ENCODE measurements at places on chromosomes 1 and 21. TPM values are rescaled to one million over a fixed set of nuclear protein-coding genes. Genes with fewer than 3 reads are reported as not detected.

DNA sequence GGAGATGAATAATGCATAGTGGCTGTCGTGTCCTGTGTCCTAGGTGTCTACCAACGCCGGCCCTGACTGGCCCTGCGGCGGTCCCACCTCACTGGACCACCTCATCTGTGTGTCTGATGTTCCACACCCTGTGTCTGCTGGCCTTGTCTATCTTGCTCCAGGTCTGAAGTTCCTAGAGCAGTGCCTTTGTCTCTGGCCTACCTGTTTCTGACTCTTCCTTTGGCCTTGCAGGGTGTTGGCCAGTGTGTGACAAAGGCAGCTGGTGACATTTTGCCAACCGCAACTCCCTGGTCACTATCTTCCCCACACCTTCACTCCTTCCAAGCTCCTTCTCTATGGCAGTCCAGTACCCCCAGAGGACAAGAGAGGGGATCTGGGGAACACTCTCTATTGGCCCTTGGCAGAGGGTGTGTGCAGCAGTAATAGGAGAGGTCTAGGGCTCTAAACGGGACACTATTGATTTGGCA is 1.4 kb upstream of the AHDC1 start:
- DNase-seq: no peak

The LCE3E gene
- not detected for total RNA-seq

The NMNAT2 gene
- total RNA-seq: not detected

DNA sequence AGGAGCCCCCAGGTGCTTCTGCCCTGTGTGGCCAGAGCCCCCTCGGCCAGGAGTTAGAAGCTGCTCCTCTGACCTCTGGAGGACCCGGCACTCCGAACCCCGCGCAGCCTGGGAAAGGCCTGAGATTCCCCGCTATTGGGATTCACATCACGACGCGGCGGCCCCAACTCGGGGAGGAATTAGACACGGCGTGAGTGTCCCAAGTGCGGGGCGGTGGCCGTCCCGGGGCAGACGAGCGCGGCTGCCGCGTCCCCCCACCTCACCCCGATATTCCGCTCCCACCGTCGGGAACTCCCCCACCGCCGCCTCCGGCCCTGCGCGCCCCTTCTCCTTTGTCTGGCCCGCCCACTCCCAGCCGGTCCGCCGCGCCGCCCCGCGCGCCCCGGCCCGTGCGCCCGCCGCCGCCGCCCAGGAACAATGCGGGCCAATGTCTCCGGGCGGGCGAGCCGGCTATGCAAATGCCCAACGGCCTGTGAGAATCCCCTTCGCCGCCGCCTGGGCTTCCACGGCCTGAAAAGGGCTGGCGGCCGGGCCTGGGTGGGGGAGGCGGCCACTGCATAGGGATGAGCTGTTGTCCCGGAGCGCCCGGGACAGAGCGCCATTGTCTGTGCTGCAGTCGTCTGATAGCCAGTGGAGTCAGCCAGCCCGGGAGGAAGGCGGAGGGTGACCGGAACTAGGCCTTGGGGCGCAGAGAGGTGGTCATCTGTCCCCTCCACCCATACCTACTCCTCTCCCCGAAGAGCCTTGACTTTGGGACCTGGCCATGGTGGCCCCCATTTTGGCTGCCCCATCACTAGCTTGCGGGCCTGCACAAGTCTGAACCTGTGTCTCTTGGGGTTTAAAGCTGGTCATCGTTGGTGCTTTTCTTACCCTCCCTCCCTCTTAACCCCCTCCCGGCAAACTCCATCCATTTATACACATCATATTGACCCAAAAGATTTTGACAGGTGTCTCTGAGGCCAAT is 19.4 kb downstream of the RHBG start:
- DNase-seq: no peak

The MROH7 gene
- 0.16 TPM for total RNA-seq

- no peak for DNase-seq
Measured at GRCh38 chr1:148293651-148294050, 141.6 kb upstream of the NBPF11 start.

DNA sequence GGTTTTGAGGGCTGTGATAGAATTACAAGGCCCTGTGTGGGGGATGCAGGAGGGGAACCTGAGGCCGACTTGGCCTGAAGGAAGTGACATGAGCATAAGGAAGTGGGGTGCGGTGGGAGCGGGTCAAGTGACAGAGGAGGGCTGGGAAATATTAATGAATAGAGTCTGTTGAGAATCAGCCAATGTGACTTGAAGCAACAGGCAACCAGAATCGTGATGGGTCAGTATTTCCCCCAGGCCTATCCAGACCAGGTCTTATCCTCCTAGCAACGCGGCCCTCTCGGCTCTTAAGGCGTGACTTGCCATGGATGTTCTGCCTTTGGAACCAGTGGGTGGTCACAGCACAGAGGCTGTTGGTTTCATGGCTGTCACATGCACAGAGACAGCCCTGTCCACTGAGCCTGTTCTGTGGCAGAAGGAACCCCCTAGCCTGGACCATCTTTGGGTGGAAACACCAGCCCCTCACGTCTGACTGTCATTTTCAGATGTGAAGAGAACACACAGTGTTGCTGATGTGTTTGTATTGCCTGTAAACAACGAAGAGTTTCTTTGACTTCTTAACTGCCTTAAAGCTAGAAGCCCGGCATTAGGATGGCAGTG is 468.8 kb downstream of the CAMTA1 start:
- DNase-seq: no peak

The CRTC2 gene
- total RNA-seq: 71.6 TPM

DNA sequence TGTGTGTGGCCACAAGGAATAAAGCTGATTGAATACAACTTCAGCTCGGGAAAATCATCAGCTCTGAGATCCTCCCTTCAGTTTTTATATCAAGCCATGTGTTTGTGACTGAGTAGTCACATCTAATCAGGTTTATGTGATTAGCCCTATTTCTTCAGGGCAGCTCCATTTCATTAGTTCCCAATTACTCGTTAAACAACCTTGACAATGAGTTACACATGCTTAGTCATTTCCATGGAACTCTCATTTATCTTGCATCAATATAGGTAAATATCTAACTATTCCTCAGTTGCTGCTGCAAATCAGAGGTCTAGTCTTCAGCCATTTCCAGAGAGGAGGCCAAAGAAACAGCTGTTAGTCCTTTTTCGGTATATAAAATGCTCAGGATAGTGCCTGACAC is 16.3 kb downstream of the CRB1 start:
- DNase-seq: no peak

The ROR1 gene
- total RNA-seq: 0.09 TPM

DNA sequence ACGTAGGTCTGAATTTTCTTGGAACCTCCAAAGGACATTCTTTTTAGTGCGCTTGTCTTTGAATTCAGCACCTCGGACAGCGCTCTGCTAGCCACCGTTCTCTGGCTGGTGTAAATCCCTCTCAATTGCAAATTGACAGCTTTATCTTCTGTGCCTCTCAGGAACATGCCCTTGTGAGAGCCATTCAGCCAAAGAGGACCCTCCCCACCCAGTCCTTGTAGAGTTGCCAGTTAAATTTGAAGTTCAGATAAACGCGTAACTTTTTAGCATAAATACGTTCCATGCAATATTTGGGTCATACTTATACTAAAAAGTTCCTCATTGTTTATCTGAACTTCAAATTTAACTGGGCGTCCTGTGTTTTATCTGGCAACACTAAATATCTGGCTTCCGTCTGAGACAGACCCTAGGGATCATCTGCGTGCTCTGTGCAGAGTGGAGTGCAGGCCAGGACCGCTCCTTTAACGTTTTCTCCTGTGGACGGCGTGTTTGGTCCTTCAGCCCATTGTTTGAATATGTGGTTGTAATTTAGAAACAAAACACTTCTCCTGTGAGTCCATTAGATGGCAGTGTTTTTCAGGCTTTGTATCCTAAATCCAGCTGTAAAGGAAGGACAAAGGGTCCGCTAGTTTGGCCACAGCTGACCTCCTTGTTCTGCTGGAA is 7.0 kb downstream of the KCNAB2 start:
- DNase-seq: peak; percentile 21

DNA sequence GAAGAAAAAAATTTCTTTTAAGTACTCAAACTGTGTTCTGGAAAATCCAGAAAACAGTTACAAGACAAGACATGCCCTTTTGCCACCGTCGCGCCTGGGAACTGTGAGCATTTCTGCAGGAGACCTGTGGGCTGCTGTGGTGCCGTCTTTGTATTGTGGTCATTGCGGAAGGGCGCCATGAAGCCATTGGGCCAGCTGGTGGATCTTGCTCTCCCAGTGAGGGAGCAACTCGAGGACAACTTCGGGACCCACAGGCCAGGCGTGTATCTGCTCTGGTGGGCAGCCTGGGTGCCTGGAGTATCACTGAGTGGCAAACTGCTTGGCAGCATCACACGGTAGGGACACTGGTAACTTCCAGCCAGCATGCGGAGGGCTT is 3.8 kb upstream of the THEMIS2 start:
- DNase-seq: no peak

- DNase-seq: no peak
Measured at GRCh38 chr1:30719406-30720270, 3.7 kb downstream of the MATN1 start.

- peak; percentile 37 for DNase-seq
Measured at GRCh38 chr1:173870252-173871075, 2.3 kb downstream of the ZBTB37 start.

DNA sequence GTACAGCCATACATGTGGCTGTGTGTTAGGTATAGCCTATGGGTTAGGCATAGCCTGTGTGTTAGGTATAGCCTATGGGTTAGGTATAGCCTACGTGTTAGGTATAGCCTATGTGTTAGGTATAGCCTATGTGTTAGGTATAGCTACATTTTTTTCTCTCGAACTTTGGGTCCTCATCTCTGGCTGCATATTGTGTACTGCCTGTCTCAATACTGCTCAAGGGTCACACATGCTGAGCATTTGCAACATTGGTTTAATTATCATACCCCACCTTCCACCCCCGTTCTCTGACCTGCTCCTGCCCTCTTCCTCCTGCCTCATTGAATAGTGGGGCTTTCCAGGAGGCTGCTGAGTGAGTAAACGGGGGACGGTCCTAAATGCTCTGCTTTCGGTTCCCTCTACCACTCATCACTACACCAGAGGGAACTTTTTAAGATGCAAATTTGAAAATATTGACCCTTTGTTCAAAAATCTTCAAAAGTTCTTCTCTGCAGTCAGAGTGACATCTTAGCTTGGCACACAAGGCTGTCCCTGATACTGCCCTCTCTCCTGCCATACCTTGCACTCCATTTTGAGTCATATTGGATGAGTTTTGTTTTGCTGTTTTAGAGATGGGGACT is 17.8 kb downstream of the OR2B11 start:
- no peak for DNase-seq

The RPE65 gene
- not detected for total RNA-seq

GRCh38 chr1:236173174-236173767 is 30.9 kb downstream of the GPR137B start:
- no peak for DNase-seq

DNA sequence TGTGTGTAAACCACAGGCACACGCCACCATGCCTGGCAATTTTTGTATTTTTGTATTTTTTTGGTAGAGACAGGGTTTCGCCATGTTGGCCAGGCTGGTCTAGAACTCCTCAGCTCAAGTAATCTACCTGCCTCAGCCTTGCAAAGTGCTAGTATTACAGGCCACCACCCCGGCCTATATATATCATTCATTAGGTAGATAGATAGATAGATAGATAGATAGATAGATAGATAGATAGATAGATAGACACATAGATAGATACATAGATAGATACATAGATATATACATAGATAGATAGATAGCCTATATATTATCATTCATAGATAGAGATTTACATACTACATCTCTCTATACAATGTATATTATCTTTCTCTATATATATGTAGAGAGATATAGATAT is 46.0 kb downstream of the VANGL1 start:
- DNase-seq: no peak

The STXBP3 gene
- total RNA-seq: 51.7 TPM

DNA sequence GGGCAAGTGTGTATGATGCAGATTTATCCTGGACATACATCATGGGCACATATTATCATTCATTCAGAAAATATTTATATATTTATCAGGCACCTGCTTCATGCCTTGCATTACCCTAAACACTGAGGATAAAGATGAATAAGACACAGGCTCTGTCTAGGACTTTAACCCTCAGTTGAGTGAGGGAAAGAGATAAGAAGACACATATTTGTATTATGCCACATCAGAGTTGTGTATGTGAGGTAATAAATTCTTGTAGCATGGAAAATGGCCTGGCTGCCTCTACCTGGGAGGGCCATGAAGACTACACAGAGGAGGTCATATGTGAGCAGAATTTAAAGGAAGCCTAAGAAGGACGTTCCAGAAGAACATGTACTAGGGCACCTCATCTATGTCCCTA is 275.8 kb upstream of the ST6GALNAC5 start:
- DNase-seq: no peak

DNA sequence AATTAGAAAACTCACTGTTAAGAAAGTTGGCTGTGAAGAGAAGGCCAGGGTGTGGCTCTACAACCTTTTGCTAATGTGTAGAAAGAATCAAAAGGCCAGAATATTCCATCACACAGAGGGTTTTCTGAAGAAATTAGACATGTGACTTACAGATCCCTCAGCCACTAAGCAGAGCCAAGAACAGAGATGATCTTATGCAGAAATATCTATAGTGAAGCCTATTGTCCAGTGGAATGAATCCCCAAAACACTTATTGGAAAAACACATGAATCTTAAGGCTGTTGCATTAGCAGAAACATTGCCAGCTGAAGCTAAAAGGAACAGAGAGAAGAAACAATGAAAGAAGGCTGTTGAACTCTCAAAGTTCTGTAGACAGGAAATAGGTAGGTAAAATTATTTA is 979.2 kb downstream of the MRPL39 start:
- DNase-seq: no peak

DNA sequence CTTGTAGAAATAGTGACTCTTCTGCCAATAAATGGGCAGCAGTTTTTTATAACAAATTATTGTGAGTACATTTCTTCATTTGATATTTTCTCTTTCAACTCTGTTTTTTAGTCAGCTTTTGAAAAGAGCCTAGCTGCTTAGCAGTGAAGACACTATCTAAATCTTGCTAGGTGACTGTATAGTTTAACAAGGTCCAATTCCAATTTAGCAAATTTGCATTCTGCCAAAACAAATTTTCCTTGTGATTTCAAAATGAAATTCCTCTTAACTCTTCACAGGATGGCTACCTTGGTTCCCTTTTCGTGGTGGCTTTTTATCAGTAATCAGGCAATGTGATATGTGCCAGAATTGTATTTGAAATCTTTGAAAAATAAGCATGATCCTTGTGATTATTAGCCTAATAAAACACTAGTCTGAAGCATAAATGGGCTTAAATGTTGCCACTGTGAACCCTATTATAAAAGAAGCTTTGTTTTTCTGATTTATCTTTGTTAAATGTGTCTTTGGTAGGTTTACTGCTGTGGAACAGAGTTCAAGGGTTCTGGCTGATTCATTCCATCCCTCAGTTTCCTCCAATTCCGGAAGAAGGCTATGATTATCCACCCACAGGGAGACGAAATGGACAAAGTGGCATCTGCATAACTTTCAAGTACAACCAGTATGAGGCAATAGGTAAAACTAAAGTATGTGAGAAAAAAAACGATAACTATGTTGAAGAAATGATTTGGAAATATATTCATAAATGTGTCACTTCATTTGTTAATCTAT is 12.2 kb downstream of the DNASE2B start:
- DNase-seq: no peak

GRCh38 chr1:39698568-39698967 is 7.3 kb upstream of the HPCAL4 start:
- no peak for DNase-seq
